ENCODE measurements at places on chromosomes 4 and X.

DNA sequence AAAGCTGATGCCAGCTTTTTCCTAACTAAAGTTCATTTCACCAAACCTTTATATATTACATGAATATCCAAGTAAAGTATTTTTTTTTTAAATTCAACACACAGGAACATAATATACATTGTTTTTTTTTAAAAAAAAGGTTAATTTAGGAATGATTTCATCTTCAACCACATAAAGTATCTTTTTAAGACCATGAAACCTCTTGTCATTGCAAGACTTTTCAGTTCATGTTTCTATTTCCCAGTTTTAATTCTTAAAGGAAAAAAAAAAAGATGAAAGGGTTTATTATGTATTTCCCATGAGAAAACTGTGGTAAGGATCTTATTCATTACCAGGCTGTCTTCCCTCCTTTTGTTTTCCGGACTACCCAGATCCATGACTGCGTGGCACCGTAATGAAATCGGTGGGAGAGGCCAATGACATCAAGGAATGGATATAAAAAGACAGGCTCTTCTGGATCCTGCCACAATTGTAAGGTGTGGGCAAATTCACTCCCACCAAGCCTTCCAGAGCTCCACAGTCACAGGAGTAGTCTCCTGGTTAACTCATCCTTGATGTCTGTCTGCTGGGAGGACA lies 84.7 kb upstream of the CBR4 start:
- DNase-seq: no peak

GRCh38 chr4:73451404-73451803 lies 15.4 kb downstream of the AFP start:
- no peak for DNase-seq

- no peak for DNase-seq
Measured at GRCh38 chrX:56805399-56805798, 76.4 kb downstream of the NBDY start.

- DNase-seq: no peak
Measured at GRCh38 chrX:121496966-121497365, 449.6 kb downstream of the GLUD2 start.

DNA sequence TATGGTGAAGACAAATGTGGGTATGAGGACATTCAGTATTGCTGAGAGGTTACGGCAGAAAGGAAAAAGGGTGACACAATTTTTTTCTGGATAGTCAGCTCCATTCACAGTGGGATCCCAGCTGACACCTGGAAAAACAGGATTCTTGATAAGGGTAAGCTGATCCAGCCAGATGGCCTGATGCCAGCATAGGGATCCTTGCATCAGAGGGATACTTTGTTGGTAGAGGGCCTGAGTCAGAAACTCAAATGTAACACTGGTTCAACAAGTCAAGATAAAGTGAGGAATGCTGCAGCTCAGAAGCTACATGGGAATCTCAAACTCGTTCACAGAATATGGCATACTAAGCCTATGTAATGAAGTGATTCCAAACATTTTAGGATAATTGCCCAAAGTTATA lies 726.7 kb downstream of the C4orf33 start:
- no peak for DNase-seq

GRCh38 chr4:101730291-101731117 lies 60.0 kb upstream of the BANK1 start:
- DNase-seq: peak; percentile 38

GRCh38 chr4:2925931-2926860 lies 37.0 kb downstream of the NOP14 start:
- no peak for DNase-seq

DNA sequence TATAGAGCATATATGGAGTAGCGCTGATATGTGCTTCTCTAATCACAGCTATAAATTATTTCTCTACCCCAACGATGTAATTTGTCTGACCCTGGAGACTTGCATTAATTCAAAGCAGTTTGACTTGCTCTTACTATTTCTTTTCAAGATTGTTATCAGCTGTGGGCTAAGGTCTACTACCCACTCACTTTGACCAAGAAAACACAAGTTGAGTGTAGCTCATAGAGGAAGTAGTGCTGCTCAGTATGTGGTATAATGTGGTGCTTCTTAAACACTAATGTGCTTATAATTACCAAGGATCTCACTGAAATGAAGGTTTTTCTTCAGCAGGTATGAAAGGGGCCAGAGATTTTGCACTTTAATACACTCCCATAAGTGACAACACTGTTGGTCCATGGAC lies 70.1 kb downstream of the INPP4B start:
- DNase-seq: no peak

GRCh38 chr4:3256230-3257102 lies 7.5 kb downstream of the MSANTD1 start:
- no peak for DNase-seq

- no peak for DNase-seq
Measured at GRCh38 chr4:165504184-165504583, 125.4 kb downstream of the CPE start.

GRCh38 chrX:68939868-68940267 lies 111.0 kb downstream of the EFNB1 start:
- no peak for DNase-seq

DNA sequence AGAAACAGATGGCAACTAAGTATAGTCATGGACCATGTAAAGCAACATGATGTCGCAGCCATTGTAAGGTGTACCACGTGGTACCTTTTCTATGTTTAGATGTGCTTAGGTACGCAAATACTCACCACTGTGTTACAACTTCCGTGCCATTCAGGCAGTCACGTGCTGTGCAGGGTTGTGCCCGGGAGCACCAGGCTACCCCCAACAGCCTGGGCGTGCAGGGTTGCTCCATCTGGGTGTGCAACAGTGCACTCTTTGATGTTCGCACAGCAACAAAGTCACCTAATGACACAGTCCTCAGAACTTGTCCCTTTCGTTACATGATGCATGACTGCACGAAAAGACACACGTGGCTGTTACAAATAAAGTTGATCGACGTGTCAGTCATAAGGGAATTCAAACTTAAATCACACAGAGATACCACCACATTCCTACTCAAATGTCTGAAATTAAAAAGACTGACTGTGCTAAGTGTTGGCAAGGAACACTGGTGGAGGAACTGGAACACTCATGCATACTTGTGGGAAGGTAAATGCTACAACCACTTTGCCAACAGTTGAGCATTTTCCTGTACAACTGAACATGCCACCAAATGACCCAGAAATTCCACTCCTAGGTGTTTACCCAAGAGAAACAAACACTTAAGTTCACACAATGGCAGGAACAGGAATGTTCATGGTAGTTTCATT lies 24.3 kb downstream of the CPLX1 start:
- no peak for DNase-seq

GRCh38 chr4:172245516-172245915 lies 432.3 kb downstream of the GALNTL6 start:
- no peak for DNase-seq

- DNase-seq: peak; percentile 7
Measured at GRCh38 chr4:153159016-153159415, 45.2 kb upstream of the TRIM2 start.

DNA sequence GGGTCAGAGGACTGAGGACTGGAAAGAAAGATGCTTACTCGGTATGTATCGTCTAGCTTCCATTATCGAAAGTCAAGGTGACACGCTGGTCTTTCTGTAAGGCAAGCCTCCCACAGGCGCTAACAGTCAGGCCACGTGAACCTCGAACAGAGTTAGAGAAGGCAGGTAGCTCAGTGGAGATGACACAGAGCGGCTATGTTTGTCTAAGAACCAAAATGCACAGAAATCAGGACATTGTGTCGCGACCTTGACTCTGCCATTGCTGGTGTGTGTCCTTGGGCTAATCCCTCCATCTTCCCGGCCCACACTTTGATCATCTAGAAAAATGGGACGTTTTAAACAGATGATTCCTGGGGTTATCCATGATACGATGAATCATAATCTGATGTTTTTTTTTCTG lies 40.3 kb downstream of the IRF2 start:
- DNase-seq: no peak
